ENCODE measurements at places on chromosomes 2 and 18.

DNA sequence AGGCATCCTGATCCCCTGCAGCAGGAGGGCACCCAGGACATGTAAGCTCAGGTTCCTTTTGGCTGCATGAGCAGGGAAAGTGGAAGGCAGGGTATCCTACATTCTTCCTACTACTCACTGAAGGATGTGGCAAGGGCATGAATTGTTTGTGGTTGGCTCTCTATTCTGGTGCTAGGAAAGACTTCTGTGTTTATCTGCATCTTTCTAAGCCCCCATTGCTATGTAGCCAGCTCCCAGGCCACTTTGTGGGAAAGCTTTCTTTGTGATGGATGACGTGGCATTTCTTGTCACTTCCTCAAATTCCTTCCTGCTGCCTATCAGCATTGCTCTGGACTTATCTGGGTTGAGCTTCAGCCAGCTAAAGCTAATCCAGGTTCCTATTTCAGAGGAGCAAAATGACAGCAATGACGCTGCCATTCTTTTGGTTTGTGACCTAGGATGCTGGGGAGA lies 46.2 kb downstream of the MEIS1 start:
- DNase-seq = no peak

GRCh38 chr2:15205562-15205961 lies 355.6 kb downstream of the NBAS start:
- DNase-seq = no peak

- no peak for DNase-seq
Observed at GRCh38 chr2:218716070-218716469, 5.4 kb downstream of the TTLL4 start.

DNA sequence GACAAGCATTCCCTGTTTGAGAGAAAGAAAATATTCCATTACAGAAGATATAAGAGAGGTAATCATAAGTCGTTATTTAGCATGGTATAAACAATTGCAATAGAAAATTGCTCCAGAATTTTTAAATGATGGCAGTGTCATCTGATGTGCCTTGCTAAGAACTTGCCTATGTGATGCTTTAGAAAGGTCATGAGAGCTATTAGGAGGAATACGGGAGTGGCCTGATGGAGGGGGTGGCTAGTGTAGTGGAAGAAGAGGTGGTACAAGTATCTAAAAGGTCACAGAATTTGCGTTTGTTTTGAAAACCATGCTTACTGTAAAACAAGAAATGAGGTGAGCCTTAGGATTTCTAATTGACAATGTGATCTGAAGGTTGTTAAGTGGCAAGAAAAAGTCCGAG lies 550.0 kb downstream of the TMX3 start:
- DNase-seq = no peak

GRCh38 chr2:241051578-241052487 lies 50.3 kb downstream of the MTERF4 start:
- DNase-seq = no peak

DNA sequence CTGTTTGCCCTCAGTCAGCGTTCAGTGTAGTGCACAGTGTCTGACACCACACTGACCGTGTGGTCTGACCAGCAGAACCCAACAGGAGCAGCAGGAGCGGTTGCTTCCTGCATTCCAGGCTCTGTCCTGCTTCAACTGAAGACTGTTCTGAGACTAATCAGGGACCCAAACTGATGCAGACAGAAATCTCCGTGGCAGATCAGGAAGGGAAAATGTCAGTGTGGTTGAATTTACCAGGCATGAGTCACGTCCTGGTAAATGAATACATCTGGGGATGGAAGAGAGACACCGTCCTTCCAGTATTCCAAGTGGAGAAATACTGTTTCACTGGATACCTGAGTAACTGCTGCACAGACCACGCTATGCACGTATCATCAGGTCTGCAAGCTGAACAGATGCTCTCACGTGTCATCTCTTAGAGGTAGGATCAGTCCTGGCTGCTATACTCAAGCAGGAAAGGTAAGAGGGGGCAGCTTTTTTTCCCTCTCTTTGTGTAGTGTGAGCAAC lies 223.6 kb upstream of the EPAS1 start:
- no peak for DNase-seq

DNA sequence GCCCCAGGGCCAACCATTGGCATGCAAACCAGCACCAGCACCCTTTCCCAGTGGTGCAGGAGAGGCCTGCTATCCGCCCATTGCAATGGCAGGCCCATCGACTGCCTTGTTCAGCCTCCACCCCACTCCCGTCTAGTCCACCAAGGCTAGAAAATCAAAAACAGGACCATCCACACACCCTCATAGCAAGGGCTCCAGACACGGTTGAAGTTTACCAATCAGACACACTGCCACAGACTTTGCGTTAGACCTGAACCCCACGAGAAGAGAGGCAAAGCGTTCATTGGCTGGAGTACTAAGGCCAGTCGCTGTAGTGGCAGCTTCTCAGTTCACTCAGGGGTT lies 95.3 kb upstream of the TEX51 start:
- no peak for DNase-seq

DNA sequence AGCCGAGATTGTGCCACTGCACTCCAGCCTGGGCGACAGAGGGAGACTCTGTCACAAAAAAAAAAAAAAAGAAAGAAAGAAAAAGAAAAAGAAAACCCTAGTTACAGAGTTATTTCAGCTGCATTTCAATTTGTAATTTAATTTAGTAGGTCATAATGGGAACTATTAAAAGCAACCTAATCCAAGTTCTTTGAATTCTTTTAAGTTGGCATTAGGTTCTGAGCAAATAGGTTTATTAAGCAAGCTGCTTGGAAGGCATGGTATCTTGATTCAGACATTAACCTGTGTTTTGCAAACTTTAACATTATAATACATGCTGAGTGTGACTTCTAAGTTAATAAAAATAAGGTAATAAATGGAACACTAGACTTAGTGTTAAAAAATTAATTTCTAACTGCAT lies 29.8 kb upstream of the COBLL1 start:
- no peak for DNase-seq

- no peak for DNase-seq
Observed at GRCh38 chr2:236282406-236282805, 18.2 kb upstream of the ASB18 start.

DNA sequence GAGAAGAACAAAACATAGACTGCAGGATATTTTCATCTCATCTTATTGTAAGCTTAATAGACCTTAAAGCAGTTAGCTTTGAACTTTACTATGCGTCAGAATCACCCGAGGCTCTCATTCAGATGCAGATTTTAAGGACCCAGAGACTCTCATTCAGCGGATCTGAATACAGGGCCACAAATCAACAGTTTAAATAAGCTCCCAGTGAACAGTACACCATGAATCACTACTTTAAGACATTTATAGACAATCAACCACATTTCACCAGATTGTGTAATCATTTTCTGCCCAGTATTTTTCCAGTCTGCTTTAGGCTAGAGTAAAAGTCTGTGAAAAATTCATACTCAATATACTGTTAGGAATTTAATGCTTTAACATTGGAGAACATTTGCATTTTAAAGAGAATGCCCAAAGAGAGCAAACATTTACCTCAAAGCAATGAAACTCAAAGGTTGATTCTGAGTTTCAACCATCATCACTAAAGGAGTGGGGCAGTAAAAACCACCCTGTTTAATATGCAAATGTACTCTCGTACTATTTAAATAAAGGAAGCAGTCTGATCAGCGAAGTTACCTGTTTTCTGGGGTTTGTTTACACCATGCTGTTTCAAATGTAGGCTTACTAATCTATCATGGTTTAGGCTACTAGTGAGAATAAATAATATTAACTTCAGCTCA lies 11.0 kb upstream of the ALPK2 start:
- no peak for DNase-seq

DNA sequence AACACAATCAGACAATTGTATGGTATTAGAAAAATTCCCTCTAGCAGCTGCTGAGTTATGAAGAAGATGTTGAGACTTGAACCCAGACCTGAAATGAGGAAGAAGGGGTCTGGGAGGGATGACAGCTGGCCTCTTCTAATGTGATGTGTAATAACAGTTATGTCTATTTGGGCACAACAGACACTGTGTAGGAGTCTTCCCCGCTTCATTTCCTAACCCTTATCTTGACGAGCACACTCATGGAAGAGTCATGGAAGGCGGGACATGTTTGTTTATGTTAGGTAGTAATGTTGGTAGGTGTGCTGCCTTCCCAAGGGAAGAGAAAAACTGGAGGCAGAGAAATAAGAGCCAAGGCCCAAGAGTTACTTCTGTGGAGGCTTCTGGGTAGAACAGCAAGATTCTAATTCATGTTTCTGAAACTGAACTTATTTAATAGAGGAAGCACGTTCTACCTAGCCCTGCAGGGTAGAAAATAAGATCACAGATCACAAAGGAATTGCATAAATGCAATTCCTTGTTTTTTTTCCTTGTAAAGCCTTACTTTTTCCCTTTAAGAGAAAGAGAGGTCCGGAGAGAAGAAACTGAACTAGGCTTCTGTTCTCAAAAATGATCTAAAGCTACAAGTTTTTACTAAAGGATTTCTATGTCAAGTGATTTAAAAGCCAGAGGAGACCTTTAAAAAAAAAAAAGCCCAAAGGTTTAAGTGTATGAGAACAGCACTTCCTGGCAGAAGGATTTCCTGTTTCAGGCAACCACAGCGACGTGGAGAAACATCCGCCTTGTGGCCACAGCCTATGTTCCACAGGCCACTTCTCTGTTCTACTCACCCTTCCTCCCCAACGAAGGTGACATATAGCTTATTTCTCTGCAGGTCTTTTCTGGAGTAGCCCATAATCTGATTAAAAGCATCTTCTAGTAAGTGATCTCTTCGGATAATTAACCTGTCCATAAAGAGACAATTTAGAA lies 68.5 kb upstream of the STK17B start:
- no peak for DNase-seq

GRCh38 chr2:1894578-1894977 lies 150.3 kb upstream of the PXDN start:
- DNase-seq = no peak

DNA sequence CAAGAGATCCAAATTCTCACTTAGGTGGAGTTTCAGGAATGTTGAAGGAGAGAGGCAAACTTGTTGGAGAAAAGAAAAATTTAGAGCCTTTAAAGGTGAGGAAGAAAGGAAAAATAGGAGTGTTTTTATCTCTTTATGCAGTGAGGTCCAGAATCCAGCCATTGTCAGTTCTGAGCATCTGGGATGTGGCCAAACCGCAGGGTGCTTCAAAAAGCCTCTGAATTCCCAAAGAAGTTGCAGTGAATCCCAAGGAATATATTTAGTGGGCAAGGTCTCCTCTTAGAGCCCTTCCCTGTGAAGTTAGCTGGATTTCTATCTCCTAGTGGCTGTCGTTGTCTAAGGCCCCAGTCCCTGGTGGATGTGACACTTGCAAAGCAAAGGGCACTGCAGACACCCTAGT lies 51.2 kb downstream of the MTCL1 start:
- no peak for DNase-seq

- DNase-seq = peak; percentile 5
Observed at GRCh38 chr2:189580658-189581353, at the start of gene SLC40A1. Gene SLC40A1, minus strand, starts transcription at chr2:189580786. Its CDS starts 326 bp downstream, at chr2:189580460.

DNA sequence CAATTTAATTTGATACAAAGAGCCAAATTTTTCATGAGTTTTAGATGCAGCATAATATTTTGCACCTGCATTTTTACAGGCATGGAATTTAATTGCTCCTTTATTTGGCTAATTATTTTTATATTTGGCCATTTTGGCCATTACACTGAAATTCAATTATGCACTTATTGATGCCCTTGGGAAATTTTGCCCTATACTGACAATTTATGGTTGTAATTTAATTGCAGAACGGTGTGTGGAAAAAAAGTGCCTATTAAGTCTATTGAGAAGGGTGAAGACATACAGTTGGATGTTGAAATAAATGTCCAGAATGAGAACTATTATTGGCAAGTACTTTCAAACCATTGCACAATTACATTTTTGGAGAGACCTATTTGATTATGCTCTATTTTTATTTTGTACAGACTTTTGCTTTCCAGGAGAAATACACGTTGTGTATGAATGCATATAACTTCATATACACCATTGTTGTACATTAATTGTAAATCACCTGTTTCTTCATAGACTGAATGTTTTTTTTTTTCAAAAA lies 1319.3 kb upstream of the CDH2 start:
- no peak for DNase-seq

DNA sequence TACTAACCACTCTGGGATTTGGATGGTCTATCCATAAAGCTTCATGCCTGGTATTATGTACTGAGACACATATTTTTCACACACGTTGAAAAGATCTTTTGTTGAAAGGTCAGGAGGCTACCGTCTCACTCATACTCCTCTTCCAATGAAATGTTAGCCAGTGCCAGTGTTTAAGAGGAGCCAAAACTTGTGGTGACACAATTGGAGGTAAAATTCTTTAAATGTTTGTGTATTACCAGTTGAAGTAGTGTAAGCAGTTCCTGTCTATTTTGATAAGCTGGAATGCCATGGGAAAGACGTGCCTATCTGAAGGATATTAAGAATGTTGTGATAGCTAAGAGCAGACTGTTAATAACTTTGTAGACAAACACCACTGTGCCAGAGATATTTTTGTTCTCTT lies 32.1 kb downstream of the MARCHF7 start:
- DNase-seq = no peak

GRCh38 chr2:88545118-88545517 lies 82.1 kb downstream of the EIF2AK3 start:
- no peak for DNase-seq

GRCh38 chr2:5495586-5495985 lies 196.6 kb upstream of the SOX11 start:
- DNase-seq = no peak

DNA sequence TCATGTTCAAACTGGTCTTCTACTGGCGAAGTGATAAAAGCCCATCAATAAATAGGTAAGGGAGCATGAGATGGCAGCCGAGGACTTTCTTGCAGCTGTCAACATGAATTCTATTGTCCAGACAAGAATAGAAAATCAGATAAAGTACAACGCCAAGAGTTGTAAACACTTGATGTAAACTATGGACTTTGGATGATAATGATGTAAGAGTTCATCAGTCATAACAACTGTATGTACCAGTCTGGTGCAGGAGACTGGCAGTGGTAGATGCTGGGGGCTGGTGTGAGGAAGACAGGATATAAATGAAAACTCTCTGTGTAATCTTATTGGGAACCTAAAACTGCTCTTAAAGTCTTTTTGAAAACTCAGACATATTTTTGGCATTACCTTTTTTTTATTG lies 155.9 kb upstream of the RASGRP3 start:
- no peak for DNase-seq

DNA sequence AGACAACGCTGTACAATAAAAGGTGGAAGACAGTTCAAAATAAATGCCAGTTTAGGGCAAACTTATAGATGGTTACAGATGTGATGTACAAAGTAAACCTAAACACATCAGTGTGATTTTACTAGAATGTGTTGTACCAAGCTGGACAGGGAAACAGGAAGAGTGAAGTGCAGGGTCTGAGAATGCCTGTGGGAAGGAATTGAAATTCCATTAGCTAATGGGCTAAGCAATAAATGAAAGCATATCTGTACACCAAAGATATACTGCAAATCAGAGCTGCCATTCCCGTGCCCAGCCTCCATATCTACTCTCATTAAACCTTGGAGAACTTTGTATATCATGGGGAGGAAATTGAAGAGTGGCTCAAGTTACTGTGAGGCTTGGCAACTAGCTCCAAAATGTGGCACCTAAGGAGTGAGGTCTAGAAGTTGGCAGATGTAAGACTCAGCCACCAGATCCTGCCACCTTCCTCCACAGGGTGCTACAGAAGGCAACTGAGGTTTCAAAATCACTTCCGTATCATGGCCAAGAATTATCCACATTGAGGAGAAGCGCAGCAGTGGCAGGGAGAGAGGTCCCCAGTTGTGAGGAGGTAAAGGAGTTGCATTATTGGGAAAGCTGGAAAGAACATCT lies 277.8 kb downstream of the TCF4 start:
- no peak for DNase-seq
